ENCODE measurements at places on chromosomes 12 and 14.

- DNase-seq, result no peak
Measured at GRCh38 chr12:49041881-49042484, 18.6 kb downstream of the KMT2D start.

- no peak for DNase-seq
Measured at GRCh38 chr12:122381021-122381420, 41.4 kb downstream of the CLIP1 start.

DNA sequence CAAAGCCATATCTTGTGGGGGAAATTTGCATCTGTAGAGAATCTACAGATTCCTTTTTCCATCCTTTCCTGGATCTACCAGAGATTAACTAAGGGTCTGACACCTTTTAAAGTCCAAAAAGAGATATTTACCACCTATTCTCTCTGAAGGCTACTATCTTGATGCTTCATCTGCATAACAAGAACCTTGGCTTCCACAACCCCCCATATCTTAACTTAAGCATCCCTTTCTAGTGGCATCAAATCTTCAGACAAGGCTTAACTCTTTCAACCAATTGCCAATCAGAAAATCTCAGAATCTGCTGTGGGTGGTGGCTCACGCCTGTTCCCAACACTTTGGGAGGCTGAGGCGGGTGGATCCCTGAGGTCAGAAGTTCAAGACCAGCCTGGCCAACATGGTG is 74.3 kb upstream of the FICD start:
- no peak for DNase-seq

- DNase-seq, result no peak
Measured at GRCh38 chr12:17206553-17206952, 600.6 kb upstream of the LMO3 start.

DNA sequence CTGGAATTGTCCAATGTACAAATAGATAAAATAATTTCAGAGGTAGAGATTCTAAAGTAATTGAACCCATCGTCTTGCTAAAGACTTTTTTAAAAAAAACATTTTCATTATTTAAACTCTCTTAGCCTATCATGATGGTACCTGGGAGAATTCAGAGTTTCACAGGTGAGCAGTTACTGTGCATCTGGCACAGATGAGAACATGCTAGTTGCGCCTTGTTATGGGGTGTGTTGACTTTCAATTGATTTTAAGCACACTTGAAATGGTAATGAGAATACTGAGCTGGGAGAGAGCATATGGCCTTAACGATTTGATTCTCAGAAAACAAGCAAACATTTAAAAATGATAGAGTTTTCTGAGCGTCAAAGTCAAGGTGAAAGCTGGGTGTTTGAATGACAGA is 66.6 kb downstream of the FLRT2 start:
- DNase-seq, result no peak

DNA sequence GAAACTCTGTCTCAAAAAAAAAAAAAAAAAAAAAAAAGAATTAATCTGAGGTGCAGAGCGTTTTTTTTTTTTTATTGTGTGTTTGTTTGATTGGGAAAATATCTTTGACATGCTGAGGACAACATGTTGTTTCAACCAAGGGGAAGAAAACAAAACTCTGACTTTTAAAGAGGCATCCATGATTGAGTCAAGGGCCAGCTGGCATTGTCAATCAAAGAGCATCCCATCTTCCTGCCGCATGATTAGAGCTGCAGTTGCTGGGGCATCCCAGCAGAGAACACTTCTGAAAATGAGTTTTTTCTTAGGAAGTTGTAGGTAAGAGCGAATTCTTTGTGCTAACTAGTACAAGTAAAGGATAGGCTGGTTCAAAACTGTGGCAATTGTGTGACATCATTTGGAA is 200.9 kb upstream of the DAAM1 start:
- DNase-seq, result no peak

DNA sequence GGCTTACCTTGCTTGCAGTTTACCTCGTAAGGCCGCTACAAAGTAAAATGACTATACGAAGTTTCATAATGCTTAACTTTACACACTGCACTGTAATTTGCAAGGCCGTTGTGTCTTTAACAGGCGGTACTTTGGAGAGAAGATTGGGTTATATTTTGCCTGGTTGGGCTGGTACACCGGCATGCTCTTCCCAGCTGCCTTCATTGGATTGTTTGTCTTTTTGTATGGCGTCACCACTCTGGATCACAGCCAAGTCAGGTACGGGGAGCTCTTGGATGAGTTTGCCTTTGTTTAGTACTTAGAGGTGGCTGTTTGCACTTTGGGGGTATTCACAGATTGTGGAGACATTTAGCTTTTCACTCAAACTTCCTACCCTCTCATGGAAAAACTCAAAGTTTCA is 167.8 kb downstream of the SLC5A8 start:
- no peak for DNase-seq

- DNase-seq, result no peak
Measured at GRCh38 chr14:96267916-96268315, 11.9 kb downstream of the BDKRB1 start.

All from neural crest cell (in vitro differentiated cells).